ENCODE measurements at places on chromosomes 2 and 18.

DNA sequence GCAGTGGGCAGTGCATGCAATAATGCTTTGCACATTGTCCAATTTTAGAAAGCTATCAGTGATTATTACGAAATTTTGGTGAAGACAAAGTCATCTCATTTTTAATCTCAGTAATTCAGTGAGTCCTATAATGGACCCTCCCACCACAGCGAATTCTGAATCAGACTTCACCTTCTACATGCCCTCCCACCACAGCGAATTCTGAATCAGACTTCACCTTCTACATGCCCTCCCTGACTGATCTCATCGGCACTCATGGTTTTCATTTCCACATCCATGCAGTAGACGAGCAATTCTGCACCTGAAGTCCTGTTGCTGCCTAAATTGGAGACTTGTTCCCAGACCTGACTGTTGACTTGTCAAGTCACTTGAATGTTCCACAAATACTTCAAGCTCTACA is 522.3 kb downstream of the EIPR1 start:
- DNase-seq: no peak

GRCh38 chr2:73920577-73921545 is 5.8 kb upstream of the DGUOK start:
- peak; percentile 4 for DNase-seq

- no peak for DNase-seq
Observed at GRCh38 chr18:61820882-61821281, 71.9 kb downstream of the RNF152 start.

GRCh38 chr18:476251-476664 is 24.2 kb downstream of the COLEC12 start:
- no peak for DNase-seq

DNA sequence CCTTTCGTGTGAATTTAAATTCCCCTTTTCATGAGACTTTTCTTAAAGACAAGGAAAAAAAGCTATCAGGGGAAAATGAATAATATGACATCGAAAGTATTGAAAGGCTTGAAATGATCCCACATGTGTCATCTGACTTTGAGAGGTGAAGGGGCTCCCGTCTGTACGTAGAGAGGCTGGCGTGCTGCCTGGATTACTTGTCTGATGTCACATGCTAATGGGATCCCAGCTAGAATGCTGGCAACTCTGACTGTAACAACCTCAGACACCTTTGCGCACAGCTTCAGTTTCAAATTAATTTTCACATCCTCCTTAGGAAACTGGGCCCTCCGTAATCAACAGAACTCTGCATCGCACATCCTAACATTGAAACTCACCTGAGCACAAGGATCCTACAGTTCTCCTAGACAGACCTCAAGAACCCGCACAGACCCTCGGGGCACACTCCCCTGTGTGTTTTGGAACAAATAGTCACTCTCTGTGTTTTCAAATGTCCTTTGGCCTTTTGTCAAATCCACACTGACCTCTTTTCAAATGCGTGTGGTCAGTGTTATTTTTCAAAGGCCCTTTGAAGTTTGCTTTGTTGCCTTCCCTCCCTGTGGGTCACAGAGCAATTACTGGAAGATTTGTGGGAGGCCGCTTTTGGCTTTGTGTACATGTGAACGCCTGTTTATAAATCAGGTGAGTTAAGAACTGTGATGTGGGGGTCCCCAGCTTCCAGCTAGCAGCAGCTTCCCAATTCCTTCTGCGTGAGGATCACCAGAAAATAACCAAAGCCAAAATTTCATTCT is 65.9 kb downstream of the IL1R2 start:
- DNase-seq: no peak
